ENCODE measurements at places on chromosomes 2 and 18.

- no peak for DNase-seq
These were observed 39.4 kb downstream of the AGAP1 start for GRCh38 chr2:235533198-235533597.

DNA sequence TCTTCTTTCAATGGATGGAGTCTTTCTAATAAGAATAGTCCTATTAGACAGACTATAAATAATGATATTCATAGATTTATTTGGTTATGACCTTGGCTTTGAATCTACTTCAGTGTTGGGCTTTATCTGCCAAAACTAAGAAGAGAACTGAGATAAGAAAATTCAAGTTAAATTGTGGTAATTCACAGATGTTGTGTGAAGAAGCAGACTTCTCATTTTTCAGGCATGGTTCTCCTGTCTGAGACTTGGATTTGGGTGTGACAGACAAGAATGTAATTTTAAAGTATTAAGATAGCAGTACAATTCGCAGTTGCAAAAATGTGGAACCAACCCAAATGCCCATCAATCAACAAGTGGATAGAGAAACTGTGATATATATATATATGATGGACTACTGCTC lies 124.7 kb downstream of the QPCT start:
- no peak for DNase-seq

DNA sequence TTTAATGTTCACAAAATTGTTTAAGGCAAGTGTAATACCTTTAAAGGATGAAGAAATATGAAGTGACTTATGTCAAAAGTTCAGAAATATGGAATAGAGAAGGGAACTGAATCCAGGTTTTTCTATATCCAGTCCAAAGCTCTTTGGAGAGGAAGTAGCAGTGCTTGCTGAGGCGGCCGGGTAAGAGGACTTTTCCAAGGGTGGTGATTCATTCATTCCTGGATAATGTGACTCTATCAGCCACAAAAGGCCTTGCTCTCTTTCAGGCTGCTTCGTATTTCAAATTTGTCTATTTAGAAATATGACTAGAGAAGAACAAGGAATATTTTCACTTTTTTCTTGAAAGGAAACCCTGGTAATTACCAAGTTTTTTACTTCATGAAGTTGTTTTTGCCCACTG lies 830.1 kb upstream of the ZEB2 start:
- no peak for DNase-seq

- no peak for DNase-seq
These were observed 48.2 kb upstream of the B3GNT2 start for GRCh38 chr2:62147610-62148301.

- no peak for DNase-seq
These were observed 53.3 kb downstream of the DTNB start for GRCh38 chr2:25620077-25620476.

DNA sequence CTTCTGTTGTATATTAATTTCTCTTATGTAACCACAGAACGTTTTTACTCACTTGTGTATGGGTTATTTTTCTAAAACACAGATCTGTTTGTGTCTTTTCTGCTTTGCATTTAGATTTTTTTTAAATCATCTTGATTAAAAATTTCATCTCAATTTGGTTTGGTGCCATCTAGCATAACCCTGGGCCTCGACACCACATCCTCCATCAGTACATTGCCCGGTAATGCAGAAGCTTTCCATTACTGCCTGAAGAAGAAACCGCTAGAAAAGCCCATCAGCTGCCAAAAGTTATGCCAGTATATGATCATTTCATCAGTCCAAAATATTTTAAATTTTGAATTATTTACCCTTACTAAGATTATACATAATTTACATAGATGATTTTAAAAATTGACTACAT lies 26.2 kb downstream of the MAPRE2 start:
- DNase-seq: no peak

GRCh38 chr2:1476617-1477195 lies 63.4 kb downstream of the TPO start:
- DNase-seq: no peak

DNA sequence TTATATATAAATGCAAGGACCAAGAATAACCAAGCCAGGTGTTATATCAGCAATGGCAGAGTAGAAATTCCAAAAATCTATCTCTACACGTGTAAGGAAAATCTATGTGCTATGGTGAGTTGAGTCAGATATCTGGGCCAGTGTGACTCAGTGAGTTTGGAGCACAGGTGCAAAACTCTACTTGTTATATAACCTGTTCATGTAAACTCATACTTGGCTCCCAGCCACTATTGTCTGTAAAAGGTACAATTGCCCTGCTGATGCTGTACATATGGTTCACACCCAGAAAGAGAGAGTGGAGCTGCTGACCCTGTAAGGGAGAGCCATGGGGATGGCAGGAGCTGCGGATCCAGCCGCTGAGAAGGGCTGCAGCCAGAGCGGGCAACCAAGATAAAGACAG lies 112.0 kb downstream of the TRABD2A start:
- no peak for DNase-seq

DNA sequence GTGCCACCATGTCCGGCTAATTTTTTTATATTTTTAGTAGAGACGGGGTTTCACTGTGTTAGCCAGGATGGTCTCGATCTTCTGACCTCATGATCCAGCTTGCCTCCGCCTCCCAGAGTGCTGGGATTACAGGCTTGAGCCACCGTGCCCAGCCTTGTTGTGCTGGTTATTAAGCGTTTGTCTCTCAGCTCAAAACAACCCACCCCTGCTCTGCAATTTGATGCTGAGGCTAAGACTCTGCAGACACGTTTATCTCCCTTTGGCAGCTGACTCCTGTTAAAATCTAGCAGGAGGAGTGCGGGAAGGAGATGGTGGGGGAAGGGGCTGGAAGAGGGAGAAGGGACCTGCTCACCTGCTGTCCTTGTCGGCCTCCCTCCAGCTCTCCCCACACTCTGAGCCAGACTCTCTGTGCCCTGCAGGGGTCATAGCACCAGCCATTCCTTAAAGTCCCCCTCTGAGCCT lies 29.9 kb upstream of the IMPA2 start:
- DNase-seq: no peak

DNA sequence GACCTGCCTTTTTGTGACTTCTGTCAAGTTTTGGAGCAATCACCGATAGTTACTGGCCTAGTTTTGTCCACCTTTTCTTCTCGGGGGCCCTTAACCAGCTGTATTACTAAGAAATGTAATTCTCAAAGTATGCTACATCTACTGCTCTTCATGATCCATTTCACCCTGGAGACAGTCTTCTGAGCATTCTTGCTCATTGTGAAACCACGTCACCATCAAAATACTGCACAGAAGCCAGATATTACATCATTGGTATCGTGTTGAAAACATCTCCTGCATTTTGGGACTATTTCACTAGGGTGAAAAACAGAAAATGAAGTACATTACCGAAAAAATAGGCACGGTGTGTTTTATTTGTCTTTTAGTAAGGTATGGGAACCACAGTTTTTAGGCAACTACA lies 11.7 kb downstream of the LYPD6B start:
- DNase-seq: no peak

DNA sequence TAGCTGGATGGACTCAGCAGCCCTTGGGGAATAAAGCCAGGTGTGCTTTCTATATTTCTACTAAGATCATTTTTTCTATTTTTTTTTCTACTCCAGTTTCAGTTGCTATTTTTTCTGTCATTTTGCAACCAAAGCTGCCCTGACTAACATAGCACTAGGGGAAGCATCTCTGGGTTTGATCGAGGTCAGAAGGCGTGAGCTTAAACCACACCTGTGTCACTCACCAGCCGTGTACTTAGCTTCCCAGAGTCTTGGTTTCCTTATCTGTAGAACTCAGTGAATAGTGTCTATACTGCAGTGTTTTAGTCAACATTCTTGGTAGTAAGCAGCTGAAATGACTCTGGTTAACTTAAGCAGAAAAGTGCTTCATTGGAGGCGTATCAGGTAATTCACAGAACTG lies 489.6 kb upstream of the SPRED2 start:
- DNase-seq: no peak

- DNase-seq: no peak
These were observed 89.1 kb upstream of the KLF7 start for GRCh38 chr2:207254591-207255464.

GRCh38 chr2:186348200-186348599 lies 137.9 kb upstream of the ZC3H15 start:
- no peak for DNase-seq

- DNase-seq: no peak
These were observed 180.9 kb downstream of the PID1 start for GRCh38 chr2:229090225-229090624.

GRCh38 chr2:12287220-12287751 lies 429.4 kb upstream of the TRIB2 start:
- no peak for DNase-seq

- DNase-seq: no peak
These were observed 470.9 kb upstream of the SPHKAP start for GRCh38 chr2:228652366-228652765.

- DNase-seq: no peak
These were observed 57.7 kb downstream of the ASAP2 start for GRCh38 chr2:9264301-9264700.

DNA sequence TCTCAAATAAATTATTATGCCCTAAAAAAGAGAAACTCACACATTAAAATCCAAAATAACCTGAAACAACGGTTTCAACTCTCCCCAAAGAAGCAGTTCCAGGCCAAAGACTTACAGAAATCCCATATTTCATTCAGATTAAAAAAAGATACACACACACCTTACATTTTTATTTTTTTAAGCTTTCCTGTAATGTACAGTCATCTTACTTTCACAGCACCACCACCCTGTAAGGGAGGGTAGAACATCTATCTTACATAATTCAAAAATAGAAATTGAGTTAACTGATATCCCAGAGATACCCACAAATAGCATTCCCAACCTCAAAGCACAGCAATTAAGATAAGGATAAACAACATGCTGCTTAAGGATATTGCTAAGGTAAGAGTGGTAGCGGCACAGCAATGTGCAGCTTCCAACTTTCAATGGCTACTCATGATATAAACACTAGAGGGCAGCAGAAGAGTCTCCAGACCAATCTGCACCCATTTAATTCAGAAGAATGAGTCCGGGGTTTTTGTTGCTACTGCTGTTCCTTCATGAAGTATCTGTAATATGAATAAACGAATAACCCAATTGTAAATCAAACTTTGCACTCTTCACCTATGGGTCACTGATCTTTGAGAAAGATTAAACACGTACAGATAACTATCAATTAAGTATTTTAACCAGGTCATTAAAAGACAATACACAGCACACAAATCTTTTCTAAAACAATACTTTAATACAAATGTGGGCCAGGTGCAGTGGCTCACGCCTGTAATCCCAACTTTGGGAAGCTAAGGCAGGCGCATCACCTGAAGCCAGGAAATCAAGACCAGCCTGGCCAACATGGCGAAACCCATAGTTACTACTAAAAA lies 11.3 kb downstream of the GFPT1 start:
- DNase-seq: no peak

DNA sequence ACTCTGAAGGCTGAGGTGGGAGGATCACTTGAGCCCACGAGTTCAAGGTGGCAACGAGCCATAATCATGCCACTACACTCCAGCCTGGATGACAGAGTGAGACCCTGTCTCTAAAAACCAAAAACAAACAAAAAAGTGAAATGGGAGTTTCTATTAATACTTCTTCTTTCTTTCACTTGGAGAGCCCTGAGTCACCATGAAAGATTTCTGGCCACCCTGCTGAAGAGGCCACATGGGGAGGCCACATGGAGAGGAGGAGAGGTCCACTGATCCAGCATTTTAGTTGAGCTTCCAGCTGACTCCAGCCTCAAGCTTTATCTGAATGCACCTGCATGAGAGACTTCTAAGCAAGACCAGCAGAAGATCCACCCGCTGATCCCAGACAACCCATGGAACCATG lies 74.2 kb upstream of the LAPTM4A start:
- no peak for DNase-seq

DNA sequence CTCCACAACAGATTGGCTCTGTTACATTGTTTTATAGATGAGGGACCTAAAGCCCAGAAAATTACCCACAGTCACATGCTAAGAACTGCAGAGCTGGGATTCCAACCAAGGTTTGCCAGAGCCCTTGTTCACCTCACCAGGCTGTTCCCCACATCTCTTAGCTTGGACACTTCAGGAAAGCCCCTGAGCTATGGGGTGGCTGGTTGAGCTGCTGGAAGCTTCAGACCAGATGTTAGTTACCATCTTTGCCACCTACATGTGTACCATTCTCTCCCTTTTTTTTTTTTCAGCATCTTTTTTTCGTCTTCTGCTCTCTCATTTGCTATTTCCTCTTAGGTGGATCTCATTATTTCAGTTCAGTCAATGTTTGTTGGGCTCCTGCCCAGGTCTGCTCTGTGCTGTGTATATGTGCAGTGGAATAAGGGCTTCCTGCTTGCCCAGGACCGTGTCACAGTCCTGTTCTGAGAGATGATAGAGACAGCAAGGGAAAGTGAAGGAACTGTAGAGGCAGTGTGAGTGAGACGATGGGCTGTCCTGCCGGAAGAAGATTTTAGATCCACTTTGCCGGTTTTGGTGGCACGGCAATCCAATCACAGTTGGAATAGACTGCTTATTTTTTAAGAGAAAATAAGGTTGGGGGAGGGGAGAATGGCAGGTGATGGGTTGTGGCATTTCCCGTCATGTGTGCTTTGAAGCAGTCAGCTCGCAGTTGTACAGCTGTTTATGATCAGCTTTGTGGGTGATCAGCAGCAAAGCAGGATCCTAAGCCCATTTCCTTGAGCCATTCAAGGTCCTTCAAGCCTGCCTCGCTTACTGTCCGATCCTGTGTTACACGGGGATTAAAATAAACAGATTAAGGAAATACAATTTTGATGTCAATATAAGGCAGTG lies 152.6 kb downstream of the RTN4 start:
- DNase-seq: no peak

DNA sequence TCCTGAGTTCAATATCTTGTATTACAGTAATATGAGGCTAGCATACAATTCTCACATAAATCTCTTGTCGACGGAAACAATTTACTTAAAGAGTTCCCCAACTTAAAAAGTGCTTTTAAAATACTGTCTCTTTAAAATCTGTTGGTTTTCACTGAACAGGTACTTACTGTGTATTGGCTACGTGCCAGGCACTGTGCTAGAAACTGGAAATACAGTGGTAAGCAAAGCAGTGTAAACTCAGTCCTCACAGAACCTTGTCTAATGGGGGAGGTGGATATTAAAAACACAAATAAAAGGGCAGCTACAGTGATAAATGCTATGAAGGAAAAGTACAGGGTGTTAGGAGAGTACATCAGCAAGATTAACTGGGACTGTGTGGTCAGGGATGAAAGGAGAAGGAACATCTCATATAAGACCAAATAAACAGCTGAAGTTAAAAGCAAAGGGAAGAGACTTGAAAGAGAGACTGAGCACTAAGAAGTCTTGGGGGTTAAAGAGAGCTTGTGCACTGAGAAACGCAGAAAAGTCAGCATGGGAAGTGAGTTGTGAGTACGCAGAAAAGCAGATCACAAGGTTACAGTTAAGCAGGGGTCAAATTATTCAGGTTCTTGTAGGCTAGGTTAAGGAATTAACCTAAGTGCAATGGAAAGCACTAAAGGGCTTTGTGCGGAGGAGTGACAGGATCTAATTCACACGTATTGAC lies 52.5 kb downstream of the USP40 start:
- DNase-seq: no peak

GRCh38 chr2:85446296-85447221 lies 28.0 kb downstream of the SH2D6 start:
- DNase-seq: no peak

- no peak for DNase-seq
These were observed 36.0 kb upstream of the STAT1 start for GRCh38 chr2:191049728-191050639.

Measured in activated CD4-positive, CD25-positive, alpha-beta regulatory T cell treated with anti-CD3 and anti-CD28 coated beads, Interleukin-2, amount 50 U/mL, for 16 hours (primary cell).